Karpas-422 (cell line): ENCODE measurements at places on chromosomes 7 and 10. TPM values are rescaled to one million over a fixed set of nuclear protein-coding genes. Genes with fewer than 3 reads are reported as not detected.

- no peak overlapping the region for H3K27ac ChIP-seq
- no peaks in the 10 kb centered on the region for H3K36me3 ChIP-seq
- no peaks in the 10 kb centered on the region for H3K4me1 ChIP-seq
Measured at GRCh38 chr7:116351966-116352365, 141.6 kb downstream of the TES start.

DNA sequence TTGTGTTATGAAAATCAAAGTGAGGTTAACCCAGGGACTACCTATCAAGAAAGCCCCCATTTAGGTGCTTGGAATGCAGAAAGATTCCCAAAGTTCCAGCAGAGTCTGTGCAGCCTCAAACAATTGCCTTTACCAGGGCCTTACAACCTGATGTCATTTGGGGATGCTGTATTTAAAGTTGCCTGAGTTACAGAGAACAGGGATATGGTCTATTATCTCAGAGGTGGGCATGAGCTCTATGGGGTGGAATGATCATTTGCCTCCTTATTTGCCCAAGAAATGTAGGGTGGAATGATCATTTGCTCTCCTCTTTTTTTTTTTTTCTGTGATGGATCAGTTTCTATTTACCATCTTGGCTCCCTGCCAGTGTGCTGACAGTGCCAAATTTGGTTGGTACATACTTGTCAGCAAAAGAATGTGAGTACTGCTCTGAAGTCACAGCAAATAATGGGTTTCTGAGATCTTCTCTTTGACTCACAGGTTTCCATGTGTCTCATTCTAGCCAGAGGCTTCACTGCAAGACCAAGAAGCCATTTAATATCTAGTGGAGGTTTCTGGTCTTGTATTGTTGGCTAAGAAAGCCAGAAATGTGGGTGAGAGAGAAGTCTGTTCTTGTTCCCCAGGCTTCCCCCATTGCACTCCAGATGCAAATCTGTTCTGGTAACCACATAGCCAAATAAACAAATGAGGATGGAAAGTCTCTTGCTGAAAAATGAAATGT lies 45.5 kb upstream of the ZNRF2 start:
- peaks cover 75% of the 10 kb centered on the region for H3K4me1 ChIP-seq
- peak overlapping the region; percentile 65 for H3K4me3 ChIP-seq
- peak; percentile 94 for DNase-seq

Gene MBLAC1
- total RNA-seq, result 1.4 TPM in 1 of 2 replicates, not detected in the other

DNA sequence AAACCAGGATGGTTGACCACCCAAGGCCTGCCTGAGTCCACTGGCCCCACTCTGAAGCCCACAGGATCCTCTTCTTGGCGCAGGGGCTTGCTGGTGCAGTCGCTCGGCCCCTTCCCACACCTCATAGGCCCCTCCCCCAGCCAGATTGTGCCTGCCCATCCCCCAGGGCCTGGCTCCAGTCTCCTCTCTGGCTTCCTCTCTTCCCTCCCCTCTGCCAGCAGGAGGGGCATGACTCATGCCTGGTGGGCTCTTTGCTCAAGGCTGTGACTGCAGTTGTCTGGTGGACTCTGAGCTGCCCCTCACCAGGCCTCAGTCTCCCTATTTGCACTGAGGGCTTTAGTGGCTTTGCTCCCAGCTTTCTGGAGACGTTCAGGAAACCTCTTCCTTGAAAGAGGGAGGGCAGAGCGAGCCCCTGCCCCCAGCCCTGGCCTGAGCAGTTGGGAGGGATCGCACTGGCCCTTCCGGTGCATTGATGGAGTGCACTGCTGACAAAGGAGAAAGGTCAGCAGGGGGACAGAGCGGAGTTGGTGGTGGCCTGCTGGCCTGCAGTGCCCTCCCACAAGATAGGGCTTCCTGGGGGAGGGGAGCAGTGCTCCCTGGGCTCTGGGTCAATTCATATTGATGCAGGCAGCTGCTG lies 60.7 kb downstream of the ZMIZ1 start:
- H3K4me1 ChIP-seq, result peaks cover 19% of the 10 kb centered on the region
- DNase-seq, result no peak
- no peak overlapping the region for H3K27ac ChIP-seq
- no peak overlapping the region for H3K4me3 ChIP-seq
- H3K27me3 ChIP-seq, result no peaks in the 10 kb centered on the region

Gene SCIN
- total RNA-seq, result not detected in 2 replicates

GRCh38 chr7:142770661-142771352 lies at the start of gene PRSS2:
Gene PRSS2, plus strand, starts transcription at chr7:142770970. Its CDS starts 13 bp downstream, at chr7:142770983.
- no peak for DNase-seq
- no peaks in the 10 kb centered on the region for H3K36me3 ChIP-seq
- H3K27me3 ChIP-seq, result no peaks in the 10 kb centered on the region
- H3K4me3 ChIP-seq, result no peak within 1 kb of the TSS
- H3K4me1 ChIP-seq, result no peaks in the 10 kb centered on the region
- H3K27ac ChIP-seq, result no peak within 1 kb of the TSS

GRCh38 chr10:49594594-49594993 lies 15.5 kb upstream of the SLC18A3 start:
- H3K4me3 ChIP-seq, result no peak overlapping the region
- no peaks in the 10 kb centered on the region for H3K36me3 ChIP-seq

GRCh38 chr7:105352018-105352612 lies 36.6 kb downstream of the SRPK2 start:
- no peak overlapping the region for H3K4me3 ChIP-seq
- no peak overlapping the region for H3K27ac ChIP-seq
- no peaks in the 10 kb centered on the region for H3K27me3 ChIP-seq
- no peaks in the 10 kb centered on the region for H3K36me3 ChIP-seq
- H3K4me1 ChIP-seq, result peaks cover 40% of the 10 kb centered on the region
- peak; percentile 82 for DNase-seq
